ENCODE measurements at places on chromosomes 4 and X.

- no peak for DNase-seq
These were observed 93.0 kb downstream of the UPRT start for GRCh38 chrX:75366861-75367260.

DNA sequence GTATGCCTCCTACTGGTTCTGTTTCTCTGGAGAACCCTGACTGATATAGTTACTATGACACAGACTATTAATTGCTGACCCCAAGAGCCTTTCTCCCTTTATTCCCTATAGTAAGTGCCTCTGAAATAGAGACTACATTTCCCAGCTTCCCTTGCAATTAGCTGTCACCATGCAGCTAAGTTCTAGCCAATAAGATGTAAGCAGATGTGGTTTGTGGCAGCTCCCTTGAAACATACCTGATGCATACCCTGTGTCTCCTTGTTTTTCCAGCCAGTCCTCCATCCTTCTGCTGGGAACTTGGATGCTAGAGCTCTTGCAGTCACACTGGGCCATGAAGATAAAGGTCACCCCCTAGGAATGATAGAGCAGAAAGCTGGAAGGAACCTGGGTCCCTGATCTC, 9.7 kb upstream of the TMEM165 start:
- DNase-seq: no peak

DNA sequence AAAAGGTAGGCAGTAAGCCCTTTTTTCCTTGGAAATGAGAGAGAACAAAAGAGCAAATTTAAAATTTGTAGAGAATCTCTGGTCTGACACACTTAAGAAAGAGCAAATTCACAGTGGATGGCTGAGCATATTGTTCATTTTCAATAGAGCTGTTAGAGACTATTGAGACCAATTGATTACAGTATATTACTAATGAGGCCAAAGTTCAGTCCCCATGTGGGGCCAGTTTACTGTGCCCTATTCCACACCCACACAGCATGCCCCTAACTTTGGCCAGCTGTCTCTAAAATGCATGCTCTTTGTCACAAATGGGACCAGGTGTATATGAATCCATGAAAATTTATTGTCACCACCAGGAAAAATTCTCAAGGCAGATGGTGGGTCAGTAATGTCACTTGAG, 470.5 kb downstream of the PCDH7 start:
- no peak for DNase-seq

GRCh38 chr4:138958519-138958918, 57.1 kb upstream of the NOCT start:
- no peak for DNase-seq

DNA sequence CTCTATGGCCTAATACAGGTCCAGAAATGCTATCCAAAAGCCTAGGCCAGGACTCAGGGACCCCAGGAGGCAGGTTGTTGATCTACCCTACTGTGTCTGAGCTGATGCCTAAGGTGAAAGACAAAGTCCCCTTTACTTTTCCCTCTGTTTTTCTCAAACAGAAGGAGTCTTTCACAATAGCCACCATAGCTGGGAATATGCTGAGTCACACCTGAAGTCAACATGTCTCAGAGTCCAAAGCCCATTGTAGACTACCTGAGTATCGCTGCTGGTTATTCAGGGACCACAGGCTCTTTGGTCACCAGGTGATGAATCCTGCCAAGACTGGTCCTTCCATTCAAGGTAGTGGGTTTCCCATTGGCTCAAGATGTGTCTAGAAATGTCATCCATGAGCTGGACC, 562.2 kb downstream of the ACTRT1 start:
- no peak for DNase-seq

DNA sequence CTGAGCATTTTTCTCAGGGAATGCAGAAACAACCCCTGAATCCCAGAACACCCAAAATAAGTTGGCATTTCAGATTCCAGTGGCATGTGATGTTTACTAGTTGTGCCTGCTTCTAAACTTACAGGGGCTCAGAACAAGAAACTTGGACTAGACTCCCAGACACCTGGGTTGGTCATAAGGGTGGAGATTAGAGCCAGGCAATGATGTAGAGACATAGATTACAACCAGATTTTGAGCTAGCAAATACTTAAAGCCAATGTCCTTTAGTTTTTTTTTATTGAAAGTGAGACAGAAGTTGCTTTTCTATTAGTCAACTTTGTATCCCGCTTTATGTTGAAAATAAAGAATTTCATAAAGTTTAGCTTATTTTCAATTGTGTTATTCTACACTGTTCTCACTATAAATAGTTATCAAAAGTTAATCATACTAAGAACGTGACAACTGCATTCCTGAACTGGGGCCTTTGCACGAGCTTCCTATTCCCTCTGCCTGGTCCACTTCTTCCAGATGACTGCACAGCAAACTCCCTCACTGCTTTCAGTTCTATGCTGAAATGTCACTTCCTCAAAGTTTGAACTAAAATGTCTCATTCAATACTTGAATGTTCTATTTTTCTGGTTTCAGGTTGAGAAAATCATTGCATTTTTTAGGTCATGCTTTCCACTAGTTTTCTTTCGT, 224.7 kb upstream of the PPP1R2C start:
- no peak for DNase-seq

DNA sequence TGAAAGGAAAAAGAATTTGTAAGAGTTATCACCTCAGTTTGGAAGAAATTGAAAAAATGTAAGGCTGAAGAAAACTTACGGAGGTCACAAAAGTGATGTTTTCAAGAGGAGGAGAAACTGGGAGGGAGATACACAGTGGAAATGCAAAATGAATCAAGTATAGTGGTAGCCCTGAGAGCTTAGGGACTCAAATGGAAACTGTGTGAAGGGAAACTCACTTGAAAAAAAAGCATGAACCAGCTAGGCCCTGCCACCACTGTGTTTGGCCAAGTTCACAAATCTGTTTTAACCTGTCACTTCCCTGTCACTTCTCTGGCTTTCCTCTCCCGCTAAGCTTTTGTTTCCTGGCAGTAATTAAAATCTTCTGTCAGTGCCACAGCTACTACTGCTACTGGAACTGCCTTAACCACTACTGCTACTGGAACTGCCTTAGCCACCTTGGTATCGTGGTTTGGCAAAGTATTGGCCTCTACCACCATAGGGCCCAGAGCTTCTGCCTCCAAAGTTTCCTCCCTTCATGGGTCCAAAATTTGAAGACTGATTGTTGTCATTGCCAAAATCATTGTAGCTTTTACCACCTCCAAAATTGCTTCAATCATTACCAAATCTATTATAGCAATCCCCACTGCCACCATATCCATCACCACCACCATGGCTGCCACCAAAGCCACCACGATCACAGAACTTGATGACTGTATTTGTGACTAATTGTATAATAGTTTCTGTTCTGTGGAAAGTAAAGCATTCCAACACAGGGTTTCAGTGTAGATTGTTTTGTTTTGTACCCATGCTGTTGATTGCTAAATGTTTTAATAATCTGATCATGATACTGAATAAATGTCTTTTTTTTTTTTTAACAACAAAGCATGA, 41.5 kb downstream of the SMARCA5 start:
- DNase-seq: no peak

DNA sequence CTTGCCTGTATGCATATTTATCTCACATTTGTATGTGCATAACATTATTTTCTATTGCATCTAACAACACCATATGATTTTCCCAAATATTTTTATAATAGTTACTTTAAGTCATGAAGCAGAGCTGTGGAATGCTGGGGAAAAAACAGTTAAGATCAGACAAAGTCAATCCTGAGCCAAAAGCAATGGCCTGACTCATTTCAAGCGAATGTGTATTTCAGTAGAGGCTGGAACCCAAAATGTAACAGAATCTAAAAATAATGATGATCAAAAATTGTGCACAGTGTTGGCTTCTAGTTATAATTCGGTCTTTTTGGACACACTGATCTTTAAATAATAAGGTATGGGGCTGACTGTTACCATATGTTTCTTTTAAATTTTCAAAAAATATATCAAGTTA, 516.2 kb upstream of the ADGRL3 start:
- no peak for DNase-seq

DNA sequence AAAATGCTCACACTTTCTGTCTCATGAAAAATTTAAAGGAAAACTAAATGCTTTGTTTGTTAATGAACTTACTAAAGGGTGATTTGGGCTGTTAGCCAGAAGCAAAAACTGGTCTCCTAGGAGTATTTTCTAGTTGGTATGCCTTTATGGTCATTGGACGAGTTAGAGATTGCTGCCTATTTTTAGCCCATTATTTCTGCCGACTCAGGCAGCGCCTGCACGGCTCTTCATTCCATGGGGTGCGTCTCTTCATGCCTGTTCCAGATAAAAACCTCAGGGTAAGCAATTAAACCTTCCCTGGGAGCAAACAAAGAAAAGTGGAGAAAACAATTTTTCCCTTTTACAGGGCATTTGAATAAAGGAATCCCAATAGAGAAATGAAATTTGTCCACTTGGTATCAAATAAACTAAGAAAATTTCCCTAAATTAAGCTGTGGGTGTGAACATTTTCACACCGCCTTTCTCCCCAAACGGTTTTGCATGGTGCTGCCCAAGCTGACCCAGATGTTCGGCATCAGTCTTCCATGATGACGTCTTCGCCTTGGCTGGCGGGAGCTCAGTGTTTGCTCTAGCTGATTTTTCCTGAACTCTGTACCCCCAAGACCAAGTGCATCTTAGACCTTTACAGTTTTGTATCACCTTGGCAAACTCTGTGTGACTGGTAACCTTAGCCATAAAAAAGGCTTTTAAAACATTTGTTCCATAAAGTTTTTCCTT, 61.7 kb upstream of the ADGRG2 start:
- no peak for DNase-seq

GRCh38 chr4:184284336-184284690, 66.6 kb upstream of the ENPP6 start:
- DNase-seq: no peak

DNA sequence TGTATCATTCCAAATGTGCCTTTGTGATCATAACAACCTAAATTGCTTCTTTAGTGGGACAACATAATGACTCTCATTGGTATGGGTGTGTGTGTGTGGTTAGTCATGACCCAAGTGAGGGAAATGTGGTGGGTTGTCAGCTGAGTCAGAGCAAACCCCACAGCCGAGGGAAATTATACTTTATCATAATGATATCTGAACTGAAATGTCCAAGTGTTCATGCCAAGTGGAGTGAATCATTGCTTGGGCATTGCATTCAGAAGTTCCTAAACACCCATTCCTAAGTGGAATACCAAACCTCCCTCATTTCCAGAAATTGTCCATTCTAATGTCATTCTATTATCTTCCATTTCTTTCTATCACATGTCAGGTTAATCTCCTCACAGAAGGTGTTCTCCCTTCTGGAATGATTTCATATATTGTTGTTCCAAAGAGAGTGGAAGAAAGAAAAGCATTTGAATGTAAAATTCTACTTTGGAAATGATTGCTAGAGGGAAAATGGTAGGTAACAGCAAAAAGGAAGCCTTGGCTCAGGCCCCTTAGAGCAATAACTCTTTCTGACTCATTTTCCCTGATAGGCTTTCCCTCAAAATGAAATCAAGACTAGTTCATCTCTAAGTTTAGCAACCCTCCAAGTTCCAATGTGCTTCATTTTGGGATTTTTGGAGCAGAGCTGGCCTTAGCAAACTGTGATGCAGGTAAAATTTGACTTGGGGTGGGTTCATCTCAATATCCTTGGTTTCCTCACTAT, 230.7 kb upstream of the KCNIP4 start:
- no peak for DNase-seq

GRCh38 chrX:789096-789495, 158.5 kb downstream of the SHOX start:
- no peak for DNase-seq

DNA sequence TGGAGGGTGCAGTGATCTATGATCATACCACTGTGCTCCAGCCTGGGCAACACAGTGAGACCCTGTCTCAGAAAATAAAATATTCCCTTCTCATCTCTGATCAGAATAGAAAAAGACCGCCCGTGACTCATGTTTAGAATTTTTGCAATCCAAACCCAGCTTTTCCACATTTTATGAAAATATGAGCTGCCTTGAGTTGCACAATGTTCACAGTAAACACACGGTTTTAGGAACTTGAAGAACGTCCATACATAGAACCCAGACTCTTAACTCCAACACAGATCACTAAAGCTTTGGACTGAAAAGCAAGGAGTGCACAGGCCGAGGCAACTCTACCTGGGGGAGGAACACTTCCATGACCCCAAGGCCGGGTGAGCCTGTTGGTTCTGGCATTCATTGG, 305.0 kb downstream of the TENM3 start:
- no peak for DNase-seq

- no peak for DNase-seq
These were observed 150.6 kb downstream of the MXRA5 start for GRCh38 chrX:3195845-3196244.

DNA sequence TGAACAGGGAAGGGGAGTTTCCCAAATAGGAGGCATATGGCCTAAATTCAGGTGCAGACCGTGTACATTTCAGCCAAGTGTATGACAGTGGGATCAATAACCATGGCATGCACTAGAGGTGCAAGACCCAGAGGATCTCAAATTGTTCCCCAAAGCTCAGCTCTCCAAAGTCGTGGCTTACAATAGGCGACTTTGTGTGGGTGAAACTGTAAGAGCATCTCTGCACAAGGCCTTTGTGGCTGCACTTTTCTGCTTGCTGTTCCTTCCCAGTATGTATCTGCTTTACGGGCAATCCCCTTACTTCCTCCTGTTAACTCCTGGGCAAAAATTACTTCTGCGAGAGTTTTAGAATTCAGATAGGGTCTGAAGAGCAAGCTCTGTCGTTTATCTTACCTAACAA, 518.3 kb upstream of the ZFP42 start:
- DNase-seq: no peak

Measured in urinary bladder (tissue), 4 donors.